Activated CD8-positive, alpha-beta memory T cell treated with anti-CD3 and anti-CD28 coated beads for 1 hour (primary cell): ENCODE measurements at places on chromosomes 12 and 14.

DNA sequence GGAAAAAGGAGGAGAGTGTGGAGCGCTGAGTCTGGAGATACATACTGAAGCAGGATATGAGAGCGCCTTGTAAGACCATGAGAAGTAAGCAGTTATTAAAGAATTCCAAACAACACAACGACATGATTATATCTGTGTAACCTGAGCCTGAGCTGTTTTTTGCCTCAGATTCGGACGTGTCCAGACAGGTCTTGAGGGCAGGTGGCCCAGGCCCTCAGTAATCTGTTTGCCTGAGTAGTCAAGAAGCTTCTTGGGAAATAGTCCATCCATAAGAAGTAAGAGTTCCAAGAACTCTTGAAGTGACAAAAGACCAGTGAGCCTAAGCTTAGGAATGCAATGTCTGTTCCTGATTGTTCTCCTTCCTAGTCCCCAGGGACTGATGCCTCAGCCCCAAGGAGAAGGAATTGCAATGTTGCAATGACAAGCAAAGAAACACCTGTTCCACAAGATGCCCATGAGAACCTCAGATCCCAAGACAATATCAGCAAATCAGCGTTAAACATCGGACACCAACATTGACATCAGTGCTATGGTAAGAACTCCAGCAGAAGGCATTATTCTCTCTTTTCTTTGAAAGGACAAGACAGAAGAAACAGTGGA lies 34.7 kb upstream of the ADAMTS20 start:
- DNase-seq, result no peak

- DNase-seq, result no peak
Measured at GRCh38 chr12:115335048-115335447, 651.1 kb upstream of the TBX3 start.

- DNase-seq, result no peak
Measured at GRCh38 chr12:48681399-48681709, 684 bp downstream of the KANSL2 start.

- no peak for DNase-seq
Measured at GRCh38 chr14:39763402-39763890, 331.2 kb upstream of the FBXO33 start.

DNA sequence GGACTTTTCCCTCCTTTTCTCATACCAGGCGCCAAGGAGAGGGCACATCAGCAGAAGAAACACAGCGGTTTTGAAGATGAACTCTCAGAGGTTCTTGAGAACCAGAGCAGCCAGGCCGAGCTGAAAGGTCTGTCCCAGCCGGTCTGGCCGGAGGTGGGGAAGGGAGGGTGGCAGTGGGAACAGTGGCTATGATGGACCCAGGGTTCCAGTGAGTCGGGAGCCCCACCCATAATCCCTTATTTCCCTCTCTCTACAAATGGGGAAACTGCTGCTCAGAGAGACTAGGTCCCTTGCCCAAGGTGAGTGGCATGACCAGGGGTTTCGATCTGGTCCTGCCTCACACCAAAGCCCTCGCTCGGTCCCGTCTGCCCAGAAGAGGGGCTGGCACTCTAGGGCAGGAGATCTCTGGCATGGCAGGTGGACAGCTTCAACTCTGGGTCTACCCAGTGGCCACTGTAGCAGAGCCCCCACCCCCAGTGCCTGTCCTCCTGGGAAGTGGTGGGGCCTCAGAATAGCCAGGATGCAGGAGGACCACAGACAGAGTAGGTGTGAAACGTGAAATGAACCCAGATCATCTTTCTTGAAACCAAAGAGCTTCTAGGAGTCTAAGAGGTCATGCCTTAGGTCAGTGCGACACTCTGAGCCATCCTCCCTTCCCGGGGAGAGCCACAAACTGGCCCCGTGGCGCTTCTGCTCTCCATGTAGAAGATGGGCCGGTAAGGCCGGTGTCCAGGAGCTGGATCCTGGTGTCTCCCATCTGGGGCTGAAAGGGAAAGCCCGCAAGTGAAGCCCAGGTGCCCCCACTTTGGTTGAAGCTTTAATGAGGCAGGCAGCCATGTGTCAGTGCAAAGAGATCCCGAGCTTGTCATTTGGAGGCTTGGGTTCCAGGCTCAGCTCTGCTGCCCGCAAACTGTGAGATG lies 7.0 kb downstream of the CHGA start:
- DNase-seq, result no peak

DNA sequence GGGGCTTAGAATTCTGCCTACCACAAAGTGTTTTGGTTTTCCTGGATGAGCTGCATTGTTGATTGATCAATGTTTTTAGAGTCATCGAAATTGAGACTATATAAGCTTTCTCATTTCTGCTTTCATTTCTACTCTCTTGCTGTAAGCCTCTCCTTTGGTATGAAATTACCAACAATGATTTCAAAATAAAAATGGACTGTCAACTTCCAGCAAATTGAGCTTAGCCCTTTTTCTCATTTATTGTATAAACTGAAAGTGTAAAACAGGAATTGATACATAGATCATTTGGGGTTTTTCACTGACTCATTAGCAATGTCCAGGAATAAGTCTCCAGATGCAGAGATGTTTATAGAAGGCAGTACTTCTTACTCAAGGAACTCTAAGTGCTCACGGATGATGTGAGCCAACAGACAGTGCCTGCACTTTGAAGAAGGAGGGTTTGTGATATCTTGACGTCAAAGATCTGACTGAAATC lies 20.0 kb upstream of the PCNX1 start:
- no peak for DNase-seq

GRCh38 chr12:26120561-26121274 lies 4.1 kb downstream of the BHLHE41 start:
- no peak for DNase-seq

DNA sequence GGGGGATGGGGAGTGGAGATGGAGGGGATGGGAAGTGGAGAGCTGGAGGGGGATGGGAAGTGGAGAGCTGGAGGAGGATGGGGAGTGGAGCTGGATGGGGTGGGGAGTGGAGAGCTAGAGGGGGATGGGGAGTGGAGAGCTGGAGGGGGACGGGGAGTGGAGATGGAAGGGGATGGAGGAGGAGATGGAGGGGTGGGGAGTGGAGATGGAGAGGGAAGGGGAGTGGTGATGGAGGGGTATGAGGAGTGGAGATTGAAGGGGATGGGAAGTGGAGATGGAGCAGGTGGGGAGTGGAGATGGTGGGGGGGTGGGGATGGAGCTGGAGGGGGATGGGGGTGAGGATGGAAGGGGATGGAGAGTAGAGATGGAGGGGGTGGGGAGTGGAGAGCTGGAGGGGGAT lies 26.1 kb downstream of the NCOR2 start:
- no peak for DNase-seq

DNA sequence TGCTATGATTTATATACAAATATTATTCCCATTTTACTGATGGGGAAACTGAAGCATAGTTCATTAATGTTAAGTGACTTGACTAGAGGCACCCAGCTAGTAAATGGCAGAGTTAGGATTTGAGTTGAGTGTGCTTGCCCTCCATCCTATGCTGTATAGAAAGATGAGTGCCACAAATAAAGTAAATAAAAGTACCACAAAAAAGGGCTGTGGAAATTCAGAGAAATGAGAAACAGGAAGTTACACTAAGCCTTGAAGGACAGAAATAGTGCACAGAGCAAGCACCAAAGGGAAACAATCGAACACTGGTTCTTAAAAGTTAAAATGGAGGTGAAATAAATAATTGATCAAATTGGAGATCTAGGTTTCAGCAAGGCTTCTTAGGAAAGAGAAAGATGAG lies 9.2 kb upstream of the ABCD2 start:
- DNase-seq, result no peak

DNA sequence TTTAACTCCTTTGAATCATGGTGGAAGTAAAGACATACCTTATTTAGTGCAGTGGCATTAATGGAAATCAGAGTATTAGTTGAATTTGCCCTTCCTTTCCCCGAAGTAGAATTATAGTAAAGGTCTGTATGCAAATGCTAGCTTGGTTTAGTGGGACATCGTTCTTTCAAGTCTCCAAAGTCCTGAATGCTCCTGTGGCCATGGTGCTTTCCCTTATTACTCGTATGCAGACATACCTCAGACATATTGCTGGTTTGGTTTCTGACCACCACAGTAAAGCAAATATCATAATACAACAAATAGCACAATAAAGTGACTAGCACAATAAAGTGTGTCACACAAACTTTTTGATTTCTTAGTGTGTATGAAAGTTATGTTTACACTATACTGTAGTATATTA lies 52.3 kb downstream of the MNAT1 start:
- DNase-seq, result no peak

DNA sequence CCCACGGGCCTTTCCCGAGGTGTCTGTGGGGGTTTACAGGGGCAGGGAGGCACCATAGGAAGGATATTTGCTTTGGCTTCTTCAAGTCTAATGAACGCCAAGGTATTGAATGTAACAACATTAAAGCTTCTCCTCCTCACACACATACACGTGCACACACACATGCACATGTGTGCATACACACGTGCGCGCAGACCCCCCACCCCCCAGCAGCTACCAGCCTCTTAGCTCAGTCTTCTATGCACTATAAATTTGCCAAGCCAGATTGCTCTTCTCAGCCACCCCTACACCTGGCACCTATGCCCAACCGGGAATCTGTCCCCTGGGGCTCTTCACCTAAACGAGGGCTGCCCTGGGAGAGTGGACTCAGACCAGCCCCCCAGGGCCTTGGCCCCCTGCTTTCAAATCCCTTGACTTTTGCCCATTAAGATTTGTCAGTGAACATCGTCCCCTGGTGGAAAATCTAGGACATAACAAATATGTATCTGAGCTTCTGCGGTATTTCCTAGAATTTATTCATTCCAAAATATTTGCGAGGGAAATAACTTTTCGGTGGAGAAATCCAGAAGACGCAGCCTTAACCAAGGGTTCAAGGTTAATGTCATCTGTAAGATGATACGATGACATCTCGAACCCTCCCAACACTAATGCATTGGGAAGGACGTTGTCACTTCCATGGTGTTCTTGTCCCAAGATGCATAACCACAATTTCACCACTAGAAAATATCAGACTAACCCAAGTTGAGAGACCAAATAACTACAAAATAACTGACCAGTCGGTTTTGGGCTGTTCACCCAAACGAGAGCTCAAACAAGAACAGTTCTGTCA lies 330.4 kb downstream of the MED13L start:
- DNase-seq, result no peak

- no peak for DNase-seq
Measured at GRCh38 chr12:48349471-48349870, 1.2 kb downstream of the ZNF641 start.

GRCh38 chr14:32709027-32709426 lies 229.7 kb upstream of the NPAS3 start:
- no peak for DNase-seq

DNA sequence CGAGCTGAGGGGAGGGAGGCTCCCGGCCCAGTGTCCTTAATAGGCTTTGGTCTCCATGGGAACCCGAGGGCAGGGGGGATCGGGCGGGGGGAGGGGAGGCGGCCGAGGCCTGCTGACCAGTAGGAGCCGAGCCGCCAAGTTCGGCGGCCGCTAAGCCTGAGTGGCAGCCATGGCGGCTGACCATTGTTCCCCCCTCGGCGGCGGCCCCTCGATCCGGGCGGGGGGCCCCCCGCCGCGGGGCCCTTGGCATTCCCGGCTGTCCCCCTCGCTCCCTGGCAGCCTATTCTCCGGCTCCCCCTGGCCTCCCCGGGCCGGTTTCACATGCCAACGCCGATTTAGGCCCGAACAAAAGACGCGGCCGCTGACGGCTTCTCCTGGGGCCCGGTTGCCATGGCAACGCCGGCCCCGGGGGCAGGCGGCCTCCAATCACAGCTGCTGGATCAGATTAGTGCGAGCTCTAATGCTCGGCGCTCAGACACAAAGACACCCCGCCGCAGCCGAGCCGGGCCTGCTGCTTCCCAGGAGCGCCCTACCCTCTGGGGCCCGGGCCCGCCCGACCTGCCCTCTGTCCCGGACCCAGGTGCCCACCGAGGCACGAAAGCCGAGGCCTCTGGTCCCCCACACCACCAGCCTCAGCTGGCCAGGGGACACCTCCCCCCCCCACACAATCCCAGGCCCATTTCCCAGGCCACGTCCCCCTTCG lies 7.3 kb downstream of the MSI1 start:
- no peak for DNase-seq

DNA sequence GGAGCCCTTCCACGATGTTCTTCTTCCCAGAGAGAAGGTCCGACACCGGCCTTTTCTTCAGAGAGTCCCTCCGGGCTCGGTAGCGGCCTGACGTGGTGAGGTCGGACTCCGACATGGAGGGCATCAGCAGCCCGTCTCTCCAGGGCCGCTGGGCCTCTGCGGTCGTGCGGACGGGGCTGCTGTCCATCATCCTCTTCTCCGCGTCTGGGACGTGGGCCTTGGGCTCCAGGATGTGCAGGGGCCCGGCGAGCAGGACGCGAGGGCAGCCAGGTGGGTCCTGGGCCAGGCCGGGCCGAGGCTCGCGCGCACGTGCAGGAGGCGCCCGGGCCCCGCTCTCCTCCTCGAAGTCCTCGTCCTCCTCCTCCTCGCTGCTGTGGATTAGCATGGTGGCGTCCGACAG lies 75.9 kb downstream of the PTPN21 start:
- DNase-seq, result no peak
